ENCODE measurements at places on chromosomes 1 and 21.

- DNase-seq: no peak
Observed at GRCh38 chr1:2504949-2505272, 21.5 kb downstream of the PANK4 start.

- DNase-seq: no peak
Observed at GRCh38 chr1:8670371-8670818, 147.0 kb downstream of the RERE start.

DNA sequence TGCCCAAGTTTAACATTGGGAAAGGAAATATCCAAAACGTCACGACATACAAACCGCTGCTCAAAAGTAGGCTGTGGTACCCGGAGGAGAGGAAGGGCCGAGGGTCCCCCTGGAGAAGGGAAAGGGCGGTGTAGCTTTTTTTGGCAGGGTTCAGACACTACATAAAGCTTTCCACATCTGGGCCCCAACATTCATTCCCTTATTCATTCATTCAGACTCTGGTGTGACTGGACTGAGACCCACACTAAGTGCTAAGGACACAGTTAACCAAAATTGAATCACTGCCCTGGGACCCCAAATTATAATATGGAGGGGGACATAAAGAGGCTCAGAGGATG lies 10.3 kb upstream of the COL8A2 start:
- no peak for DNase-seq

DNA sequence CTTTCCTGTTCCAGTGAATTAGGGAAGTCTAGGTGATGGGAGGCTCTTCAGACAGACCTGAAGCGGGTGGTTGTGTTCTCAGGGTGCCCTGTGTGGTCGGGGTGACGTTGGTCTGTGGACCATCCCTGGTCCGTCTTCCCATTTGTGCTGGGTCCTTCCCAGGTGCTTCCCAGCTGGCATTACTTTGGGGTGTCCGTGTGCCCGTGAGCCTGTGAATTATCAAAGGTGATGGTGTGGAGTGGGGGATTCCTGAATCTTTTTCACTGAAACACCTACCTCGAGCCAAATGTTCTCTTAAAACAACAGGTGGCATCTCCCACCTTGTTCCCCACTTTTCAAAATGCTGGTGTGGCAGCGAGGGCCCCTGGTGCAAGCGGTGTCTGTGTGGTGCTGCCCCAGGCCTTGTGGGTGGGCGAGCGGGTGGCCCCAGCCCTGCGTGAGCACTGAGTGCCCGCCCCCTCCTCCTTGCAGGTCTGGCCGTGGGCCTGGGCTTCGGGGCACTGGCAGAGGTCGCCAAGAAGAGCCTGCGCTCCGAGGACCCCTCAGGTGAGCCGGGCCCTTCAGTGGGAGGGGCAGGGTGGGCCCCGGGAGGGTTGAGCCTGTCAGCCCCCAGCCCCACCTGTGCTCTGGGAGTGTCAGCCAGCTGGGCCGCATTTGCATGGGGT lies 37.0 kb downstream of the COQ8A start:
- no peak for DNase-seq

GRCh38 chr1:109818271-109818987 lies 54.7 kb upstream of the EPS8L3 start:
- DNase-seq: no peak

DNA sequence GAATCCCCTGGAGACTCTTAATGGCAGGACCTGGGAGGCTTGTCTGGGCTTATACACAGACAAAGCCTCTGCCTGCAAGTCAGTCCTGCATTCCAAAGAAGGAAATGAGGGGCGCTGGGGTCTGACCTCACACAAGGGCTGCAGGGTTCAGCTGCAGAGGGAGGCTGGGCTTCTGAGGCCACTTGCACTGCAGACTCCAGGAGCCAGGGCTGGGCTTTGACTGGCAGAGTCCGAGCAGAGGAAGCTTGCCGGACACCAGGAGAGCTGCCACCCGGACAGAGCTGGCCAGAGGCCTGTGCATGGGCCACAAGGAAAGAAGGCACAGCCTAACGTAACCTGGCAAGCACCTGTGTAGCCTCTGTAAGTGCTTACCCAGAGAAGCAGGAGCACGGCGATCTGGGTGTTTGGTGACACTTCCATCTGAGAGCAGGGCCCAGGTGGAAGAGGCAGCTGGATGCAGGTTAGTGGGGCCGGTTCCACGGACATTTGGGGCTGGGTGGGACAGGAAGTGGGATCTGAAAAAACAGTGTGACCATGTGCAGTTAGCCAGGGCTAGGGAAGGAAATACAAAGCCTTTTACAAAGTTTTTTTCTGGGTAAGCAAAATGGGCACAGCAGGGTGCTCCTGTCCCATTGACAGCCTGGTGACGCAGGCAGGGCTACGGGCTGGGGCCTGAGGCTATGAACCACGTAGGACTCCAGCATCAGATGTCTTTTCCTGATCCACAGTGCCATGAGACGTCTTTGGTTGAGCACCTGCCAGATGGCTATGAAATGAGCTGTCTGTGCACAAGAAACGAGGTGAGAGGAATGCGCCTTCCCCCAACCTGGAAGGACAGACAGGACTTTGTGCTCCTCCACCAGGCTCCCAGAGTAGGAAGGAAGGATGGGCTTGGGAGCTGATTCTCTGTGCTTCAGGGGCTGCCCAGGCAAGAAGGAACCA lies 37.3 kb upstream of the LBR start:
- DNase-seq: no peak

DNA sequence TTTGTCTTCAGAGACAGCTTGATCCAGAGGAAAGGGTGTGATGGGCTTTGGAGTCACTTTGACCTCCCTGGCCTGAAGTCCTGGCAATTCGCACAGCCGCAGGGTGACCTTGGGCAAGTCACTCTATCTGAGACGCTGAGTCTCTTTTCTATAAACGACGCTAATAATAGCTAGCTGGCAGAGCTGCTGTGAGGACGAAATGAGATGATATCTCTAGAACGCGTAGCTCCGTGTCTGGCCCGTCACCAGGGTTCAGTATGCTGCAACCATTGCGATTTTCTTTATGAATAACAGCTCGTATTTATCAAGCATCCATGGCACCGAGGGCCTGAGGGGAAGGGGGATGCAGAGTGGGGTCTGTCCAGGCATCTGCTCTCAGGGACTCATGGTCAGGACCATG lies 58.7 kb downstream of the IGSF21 start:
- no peak for DNase-seq

GRCh38 chr1:151273924-151274466 lies 8.1 kb upstream of the ZNF687 start:
- DNase-seq: no peak

All from stimulated activated CD8-positive, alpha-beta memory T cell treated with anti-CD3 and anti-CD28 coated beads, Interleukin-15, amount 100 ng/mL, for 1 hour (primary cell).